CD4-positive, alpha-beta T cell treated with Interleukin-10 for 1 hour (primary cell): ENCODE measurements at places on chromosomes 6 and 20.
A peak's percentile ranks its signal among the peaks of the same experiment; 100 is the strongest.

GRCh38 chr6:69866351-69866769, at the start of gene COL19A1:
Gene COL19A1 (plus strand): TSS chr6:69866556. CDS start chr6:69879568, 13,012 bp downstream.
- peak; percentile 27 for DNase-seq

GRCh38 chr6:156949376-156949775, 172.2 kb downstream of the ARID1B start:
- no peak for DNase-seq

- DNase-seq, result no peak
Observed at GRCh38 chr6:97322226-97322625, 39.2 kb upstream of the MMS22L start.

GRCh38 chr20:39993742-39994141, 695.3 kb downstream of the MAFB start:
- no peak for DNase-seq

- no peak for DNase-seq
Observed at GRCh38 chr6:37319156-37319555, 34.6 kb upstream of the RNF8 start.

DNA sequence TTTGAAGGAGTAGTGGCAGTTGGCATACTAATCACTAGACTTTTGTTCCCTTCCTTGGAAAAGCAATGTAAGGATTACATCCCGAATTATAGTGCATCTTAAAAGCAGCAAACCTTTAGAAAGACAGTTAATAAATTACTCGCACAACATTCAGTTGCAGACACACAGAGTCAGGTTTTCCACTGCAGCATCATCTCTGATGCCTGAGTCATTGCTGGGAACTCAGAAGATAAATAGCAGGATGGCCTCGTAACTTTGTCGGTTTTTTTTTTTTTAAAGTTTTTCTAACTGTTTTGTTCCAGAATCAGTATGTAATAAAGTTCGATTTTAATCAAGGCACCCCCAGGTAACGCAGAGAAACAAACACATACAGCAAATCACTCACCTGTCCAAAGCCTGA, 34.3 kb downstream of the GJA10 start:
- no peak for DNase-seq

DNA sequence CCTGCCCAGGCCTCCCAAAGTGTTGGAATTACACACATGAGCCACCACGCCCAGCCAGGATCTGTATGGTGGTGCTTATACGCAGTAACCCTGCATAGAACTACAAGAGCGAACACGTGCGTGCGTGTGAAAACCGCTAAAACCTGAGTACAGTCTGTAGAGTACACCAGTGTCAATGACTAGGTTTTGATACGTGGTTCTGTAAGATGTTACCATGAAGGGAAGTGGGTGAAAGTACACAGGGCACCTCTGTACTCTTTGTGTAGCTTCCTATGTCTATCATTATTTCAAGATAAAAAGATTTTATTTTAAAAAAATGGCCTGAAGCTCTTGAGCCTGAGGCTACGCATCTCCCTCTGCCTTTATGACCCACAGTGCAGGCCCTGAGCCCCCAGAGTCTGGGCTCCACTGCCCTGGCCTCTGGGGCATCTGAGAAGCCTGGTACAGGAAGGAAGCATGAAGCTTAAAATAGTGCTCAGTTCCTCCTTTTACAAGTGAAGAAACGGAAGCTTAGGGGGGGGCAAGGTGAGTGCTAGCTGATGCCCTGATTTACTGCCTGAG, 21.6 kb downstream of the LY86 start:
- DNase-seq, result peak; percentile 46

- peak; percentile 13 for DNase-seq
Observed at GRCh38 chr20:59598625-59599310, 5.6 kb upstream of the PHACTR3 start.

GRCh38 chr6:161411265-161411944, 137.5 kb upstream of the AGPAT4 start:
- DNase-seq, result no peak

GRCh38 chr6:3312604-3313231, 54.0 kb downstream of the PSMG4 start:
- no peak for DNase-seq

- DNase-seq, result no peak
Observed at GRCh38 chr6:122651604-122652003, 41.4 kb downstream of the PKIB start.
